ENCODE measurements at places on chromosomes 1 and 21. TPM values are rescaled to one million over a fixed set of nuclear protein-coding genes. Genes with fewer than 3 reads are reported as not detected.

CHI3L2 gene
- 30.5 TPM for total RNA-seq

NPPB gene
- total RNA-seq, result not detected

ARHGEF10L gene
- total RNA-seq, result 0.48 TPM

SELE gene
- not detected for total RNA-seq

EPHB2 gene
- 0.25 TPM for total RNA-seq

GRCh38 chr1:1609822-1610485 is 5.3 kb upstream of the MIB2 start:
- no peak for DNase-seq

GRCh38 chr1:116161390-116161789 is 50.2 kb downstream of the MAB21L3 start:
- DNase-seq, result no peak

GRCh38 chr1:236733653-236734052 is 47.4 kb downstream of the ACTN2 start:
- no peak for DNase-seq

GRCh38 chr1:167077128-167077867 is 12.9 kb downstream of the GPA33 start:
- no peak for DNase-seq

GRCh38 chr1:232244426-232244825 is 385.5 kb downstream of the SIPA1L2 start:
- no peak for DNase-seq

DNA sequence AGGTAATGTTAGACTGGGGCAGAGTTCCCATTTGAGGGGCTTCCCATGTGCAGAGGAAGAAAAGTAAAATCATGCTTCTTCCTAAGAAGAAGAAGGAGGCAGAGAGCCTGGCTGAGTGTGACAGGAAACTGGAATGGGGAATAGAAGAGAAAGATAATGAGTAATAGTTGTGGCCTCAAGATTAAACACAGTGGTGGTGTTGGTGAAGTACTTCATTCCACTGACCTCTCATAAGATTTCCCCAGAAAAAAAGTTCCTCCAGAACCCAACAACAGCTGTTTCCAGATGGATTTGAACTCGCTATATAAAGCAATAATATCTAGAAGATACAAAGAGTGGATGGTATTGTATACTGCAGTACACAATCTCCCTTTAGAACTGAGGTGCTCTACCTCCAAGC is 13.0 kb downstream of the RGS1 start:
- DNase-seq, result no peak

DNA sequence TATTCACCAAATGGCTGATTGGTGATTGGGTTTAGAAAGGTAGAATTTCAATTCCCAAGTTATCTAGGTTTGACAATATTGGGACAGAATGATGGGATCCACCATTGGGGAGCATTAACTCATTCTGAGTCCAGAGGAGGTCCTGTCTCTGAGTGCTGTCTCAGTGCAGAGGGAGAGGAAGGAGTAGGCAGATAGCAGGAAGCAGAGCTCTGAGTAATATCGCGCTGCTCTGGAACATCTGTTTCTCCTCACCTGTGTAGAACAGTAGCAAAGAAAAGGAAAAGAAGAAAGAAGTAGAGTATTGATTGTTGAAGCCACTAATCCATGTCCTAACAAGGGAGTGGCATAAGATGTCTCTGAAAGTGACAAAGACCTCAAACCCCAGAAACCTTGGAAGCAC is 1657.8 kb downstream of the MRPL39 start:
- no peak for DNase-seq

GRCh38 chr1:56434740-56435139 is 144.6 kb downstream of the PLPP3 start:
- DNase-seq, result no peak

- no peak for DNase-seq
Measured at GRCh38 chr1:170698301-170699275, 34.7 kb downstream of the PRRX1 start.

DNA sequence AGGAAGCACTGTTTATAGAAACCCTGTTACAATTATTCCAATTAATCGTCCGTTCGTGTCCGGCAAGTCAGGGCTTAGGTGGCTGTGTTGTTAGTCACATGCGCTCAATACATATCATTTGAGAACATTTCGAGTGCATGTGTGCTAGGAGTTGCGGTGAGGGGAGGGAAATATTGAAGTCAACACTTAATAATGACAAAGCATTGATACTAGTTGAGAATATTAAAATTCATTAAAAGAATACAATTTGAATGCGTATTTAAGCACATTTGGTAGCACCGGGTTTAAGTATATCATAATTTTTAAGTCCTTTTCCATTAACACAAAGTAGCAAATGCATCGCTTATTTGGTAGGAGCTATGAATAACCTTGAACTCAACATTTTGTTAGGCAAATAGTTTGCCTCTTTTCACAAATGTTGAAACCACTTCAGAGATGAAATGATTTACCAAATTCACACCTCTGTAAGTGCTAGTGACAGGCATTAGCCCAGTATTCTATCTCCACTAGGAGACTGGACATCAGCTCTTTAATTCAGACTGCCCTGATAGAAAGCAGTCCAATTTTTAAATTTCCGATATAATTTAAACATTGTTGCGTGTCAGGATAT is 1.1 kb upstream of the SERBP1 start:
- DNase-seq, result no peak

- DNase-seq, result no peak
Measured at GRCh38 chr1:226989085-226989920, 49.2 kb downstream of the COQ8A start.

DNA sequence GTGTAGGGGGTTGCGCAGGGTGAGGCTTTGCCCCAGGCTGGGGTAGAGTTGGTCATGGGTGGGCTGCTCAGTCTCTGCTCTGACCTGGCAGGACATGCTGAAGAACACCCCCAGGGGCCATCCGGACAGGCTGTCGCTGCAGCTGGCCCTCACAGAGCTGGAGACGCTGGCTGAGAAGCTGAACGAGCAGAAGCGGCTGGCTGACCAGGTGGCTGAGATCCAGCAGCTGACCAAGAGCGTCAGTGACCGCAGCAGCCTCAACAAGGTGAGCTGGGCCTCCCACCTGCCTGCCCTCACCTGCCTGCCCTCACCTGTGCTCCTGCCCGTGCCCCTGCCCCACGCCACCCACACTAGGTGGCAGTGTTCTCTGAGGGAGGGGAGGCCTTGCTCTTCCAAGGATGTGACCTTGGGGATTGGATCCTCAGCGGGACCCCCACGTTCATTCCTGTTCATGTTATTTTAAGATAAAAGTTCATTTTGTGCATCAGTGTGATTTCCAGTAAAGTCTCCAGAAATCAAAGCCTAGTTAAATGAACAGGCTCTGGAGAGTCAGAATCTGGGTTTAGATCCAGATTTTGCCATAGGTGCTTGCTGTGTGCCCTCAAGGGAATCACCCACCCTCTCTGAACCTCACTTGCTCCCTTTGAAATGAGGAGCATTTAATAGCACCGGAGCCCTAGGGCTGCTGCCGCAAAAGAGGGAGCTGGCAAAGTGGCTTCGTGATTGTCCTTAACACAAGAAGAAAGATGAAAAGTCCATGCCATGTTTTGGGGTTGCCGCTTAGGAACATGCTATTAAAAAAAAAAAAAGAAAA is 87.9 kb downstream of the ARHGEF10L start:
- DNase-seq, result no peak

DNA sequence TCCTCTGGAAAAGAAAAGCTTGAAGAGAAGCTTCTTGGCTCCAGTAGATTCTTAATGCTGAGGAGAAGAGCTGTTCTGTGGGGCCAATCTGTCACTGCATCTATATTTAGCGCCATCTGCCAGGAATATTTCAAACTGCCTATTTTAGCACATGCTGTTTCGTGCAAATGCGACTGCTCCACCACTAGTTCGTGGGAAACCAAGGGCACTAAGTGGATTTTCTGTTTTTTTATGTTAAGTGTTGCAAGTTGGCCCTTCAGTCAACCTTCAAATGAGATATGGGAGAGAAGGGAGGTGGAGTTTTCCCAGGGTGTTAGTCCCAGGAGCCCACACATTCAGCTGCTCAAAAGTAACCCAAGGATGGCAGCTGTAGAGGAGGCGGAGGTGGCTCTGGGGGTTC is 91.9 kb downstream of the TSEN15 start:
- DNase-seq, result no peak

DNA sequence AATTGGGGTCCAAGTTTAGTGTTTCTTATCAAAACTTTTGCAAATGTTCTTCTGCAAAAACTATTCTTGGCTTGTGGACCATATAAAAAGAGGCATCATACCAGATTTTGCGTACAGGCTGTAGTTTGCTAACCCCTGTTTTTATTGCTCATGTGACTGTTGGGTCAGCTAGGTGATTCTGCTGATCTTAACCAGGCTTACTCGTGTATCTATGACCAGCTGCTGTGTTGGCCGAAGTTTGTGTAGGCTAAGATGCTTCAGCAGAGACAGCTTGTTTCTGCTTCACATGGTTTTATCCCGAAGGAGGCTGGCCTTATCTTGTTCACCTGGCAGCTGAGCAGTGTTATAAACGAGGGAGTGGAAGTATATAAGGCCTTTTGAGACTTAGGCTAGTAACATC is 38.2 kb downstream of the POU2F1 start:
- DNase-seq, result no peak

DNA sequence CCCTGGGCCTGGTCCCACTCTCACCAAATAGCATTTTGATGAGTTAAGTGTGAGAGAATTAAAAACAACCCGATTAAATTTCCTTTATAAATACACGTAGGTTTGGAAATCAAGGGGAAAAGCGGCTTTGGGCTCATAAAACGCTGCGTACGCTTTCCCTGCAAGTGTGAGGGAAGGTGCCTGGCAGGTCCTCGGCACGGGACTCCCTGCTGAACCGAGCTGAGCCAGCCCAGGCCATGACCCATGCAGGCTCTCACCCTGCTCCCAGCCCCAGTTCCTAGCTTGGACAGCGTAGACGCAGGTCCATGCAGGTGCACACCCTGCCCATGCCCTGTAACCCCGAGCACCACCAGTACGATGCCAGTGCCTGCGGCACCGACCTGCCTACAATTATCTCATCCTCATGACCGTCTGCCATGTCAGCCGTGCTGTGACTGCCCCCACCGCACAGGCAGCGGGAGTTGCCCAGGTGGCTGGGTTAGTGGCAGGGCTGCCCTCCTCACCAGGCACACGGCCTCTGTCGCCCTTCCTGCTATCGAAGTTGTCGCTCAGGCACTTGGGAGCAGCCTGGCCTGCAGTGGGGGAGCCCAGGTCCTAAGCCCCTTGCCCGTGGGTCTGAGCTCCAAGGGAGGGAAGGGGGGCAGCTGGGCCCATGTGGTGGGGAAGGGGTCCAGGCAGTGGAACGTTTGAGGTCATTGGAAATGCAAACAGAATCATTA is 41.0 kb upstream of the ACTRT2 start:
- no peak for DNase-seq

- no peak for DNase-seq
Measured at GRCh38 chr1:103783944-103784377, 34.3 kb downstream of the AMY1C start.

Data from activated naive CD8-positive, alpha-beta T cell treated with anti-CD3 and anti-CD28 coated beads, Interleukin-2, amount 10 ng/mL, durations not matched to agents 7 days and 5 days (primary cell).